ENCODE measurements at places on chromosomes 3 and 15.
A peak's percentile ranks its signal among the peaks of the same experiment; 100 is the strongest.

DNA sequence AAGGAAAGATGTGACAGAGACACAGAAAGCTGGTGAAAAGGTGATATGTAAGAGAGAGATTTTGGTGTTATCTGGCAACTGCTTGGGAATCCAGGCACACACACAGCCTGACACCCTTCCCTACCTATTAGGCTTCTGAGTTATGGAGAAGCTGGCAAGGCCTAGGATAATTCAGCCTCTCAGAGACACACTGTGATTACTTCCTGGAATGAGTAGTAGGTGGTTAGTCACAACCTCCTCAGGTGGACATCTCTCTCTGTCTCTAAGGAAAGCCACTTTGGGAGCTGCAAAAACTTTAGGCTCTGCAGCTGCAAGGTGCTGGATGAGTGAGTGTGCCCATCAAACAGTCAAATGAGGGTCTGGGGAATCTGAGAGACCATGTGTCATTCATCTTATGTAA, 201.9 kb downstream of the PDCD6IP start:
- no peak for DNase-seq

DNA sequence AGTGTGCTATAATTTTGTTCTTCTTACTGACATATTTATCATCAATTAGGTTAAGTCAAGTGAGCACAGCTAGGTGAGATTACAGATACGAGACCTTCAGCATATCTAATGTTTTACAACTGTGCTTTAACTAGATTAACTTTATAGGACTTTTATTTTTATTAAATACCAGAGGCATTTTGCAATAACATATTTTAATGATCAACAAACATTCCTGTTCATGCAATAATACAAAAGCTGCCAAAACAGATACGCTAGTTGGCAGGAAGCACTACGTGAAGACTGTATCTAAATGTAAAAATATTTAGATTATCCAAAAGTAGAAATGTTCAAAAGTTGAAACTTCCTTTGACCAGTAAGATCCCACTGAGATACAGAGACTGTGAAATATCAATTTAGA, 139.1 kb downstream of the CBLB start:
- no peak for DNase-seq

DNA sequence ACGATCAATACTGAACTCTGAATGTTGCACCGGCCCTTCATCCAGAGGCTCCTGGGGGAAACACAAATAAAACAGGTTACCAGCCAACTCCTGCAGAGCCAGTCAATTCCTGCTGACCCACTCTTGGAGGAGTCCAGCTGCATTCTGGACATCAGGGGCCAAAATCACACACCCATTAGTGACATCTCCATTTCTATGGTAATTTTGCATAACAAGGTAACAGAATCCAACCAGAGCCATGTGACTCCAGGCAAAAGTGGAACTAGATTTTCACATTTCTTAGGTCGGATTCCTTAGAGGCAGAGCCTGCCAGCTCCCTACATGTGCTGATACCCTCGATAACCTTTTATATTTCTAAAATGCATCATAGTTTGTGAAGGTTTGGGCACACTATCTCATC, 119.2 kb upstream of the CTNNB1 start:
- DNase-seq, result no peak

DNA sequence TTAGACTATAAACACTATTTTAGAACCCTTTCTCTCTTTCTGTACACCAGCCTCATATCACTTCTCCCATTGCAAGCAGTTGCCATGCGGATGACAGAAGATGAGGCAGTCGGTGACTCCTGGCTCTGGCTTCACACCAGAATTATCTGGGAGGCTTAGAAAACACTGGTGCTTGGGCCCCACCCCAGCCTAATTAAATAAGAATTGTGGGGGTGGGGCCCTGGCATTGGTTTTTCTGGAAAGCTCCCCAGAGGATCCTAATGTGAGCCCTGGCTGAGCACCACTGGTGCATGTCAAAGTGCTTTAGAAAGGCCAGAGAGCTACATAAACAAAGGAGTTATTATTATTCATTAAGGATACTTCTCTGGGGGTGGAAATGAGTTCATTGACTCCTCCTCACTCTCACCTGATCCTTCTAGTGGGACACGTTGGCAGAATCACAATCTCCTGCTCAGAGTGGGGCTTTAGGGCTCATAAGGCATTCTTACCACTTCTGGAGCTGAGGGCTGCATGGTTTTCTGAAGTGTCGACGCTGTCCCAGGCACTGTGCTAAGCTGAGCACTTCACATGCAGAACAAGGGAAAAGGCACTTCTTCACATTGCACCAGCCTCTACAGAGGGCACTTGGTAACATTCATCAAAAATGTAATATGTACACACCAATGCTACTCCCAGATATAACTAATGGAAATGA, 188.5 kb upstream of the TLE3 start:
- DNase-seq, result peak; percentile 21

- peak; percentile 45 for DNase-seq
These were observed 39.0 kb downstream of the IFT57 start for GRCh38 chr3:108183181-108183580.
